ENCODE measurements at places on chromosomes 7 and 10.

DNA sequence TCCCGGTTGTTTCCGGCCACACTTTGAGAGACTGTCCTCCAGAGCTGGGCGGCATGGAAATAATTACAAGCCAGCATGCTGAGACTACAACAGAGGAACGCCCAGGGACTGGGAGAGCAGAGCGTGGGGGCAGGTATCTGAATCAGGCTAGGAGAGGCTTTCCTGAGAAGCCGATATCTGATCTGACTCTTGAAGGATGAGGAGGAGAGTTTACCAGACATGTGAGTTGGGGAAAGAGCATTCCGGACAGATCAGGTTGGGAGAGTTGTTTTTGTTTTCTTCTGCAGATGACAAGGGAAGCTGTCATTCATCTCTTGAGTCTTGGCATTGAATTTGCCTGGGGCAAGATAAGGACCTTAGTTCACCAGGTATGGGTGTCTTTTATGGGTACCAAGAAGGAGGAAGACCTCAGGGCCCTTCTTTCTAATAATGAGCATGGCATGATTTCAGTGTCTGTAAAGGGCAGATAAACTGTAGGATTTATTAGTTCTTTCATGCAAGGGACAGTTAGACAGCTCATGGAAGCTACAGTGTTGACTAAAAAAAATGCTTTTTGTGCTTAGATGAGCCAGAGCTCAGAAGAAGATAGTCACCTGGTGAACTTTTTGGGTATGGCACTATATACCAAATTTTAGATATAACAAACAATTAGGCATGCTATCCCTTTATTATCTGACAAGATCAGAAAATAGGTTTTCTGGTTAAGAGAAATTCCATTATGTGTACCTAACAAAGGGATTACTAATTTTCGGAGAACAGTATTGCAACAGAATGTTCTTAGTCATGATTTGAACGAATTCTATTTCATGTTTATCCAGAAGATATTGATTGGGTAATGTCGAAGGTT lies 36.2 kb downstream of the WBP1L start:
- peak; percentile 48 for DNase-seq

GRCh38 chr10:124168581-124168980 lies 75.2 kb upstream of the CHST15 start:
- no peak for DNase-seq

GRCh38 chr10:131757285-131758058 lies 143.3 kb upstream of the PPP2R2D start:
- DNase-seq: no peak

DNA sequence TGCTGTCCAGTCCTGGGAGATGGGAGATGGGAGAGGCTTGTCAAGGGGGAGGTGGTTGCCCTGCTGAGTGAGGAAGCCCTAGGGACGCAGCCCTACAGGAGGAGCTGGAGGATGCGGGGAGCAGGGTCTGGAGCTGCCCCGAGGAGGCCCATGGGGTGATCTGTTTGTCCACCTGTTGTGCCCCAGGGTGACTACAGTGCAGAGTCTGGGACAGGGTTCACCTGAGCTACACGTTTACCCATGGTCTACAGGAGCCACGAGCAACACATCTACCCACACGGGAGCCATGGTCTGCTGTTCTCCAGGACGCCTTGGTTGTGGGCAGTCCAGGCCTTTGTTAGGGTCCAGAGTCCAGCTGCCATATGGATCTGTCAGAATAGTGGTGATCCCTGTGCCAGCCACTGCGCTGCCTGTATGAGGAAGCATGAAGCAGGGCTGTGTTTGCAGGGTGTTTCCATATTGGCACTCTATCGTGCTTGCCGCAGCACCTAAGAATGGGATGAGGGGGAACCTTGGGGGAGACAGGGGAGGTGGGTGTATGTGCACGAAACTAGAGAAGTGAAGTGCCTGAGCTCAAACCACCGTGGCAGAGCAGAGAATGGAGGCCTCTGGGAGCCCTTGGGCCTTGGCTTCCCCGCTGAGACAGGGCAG lies 23.7 kb downstream of the ZNF775 start:
- DNase-seq: no peak

GRCh38 chr10:92080244-92080643 lies 156.7 kb downstream of the BTAF1 start:
- no peak for DNase-seq

DNA sequence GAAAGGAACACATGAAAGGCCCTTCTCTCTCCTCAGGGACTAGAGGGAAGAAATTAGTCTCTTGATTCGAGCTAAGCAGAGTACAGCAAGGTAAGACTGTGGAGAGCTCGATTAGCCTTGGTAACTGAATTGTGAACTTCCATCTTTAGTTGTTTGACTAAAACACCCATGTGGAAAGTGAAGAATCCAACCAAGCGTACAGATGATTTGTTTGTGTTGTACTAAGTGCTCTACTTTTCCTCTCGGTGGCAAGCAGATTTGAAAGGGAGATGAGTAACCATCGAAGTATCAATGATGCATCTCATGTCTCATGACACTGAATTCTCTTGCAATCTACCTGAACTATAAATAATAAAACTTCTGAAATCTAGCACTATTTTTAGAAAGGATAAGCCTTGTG lies 80.7 kb downstream of the FZD1 start:
- no peak for DNase-seq

GRCh38 chr7:68800316-68800715 lies 798.0 kb upstream of the AUTS2 start:
- DNase-seq: no peak

- no peak for DNase-seq
Measured at GRCh38 chr10:34116220-34116641, 698.9 kb downstream of the PARD3 start.

DNA sequence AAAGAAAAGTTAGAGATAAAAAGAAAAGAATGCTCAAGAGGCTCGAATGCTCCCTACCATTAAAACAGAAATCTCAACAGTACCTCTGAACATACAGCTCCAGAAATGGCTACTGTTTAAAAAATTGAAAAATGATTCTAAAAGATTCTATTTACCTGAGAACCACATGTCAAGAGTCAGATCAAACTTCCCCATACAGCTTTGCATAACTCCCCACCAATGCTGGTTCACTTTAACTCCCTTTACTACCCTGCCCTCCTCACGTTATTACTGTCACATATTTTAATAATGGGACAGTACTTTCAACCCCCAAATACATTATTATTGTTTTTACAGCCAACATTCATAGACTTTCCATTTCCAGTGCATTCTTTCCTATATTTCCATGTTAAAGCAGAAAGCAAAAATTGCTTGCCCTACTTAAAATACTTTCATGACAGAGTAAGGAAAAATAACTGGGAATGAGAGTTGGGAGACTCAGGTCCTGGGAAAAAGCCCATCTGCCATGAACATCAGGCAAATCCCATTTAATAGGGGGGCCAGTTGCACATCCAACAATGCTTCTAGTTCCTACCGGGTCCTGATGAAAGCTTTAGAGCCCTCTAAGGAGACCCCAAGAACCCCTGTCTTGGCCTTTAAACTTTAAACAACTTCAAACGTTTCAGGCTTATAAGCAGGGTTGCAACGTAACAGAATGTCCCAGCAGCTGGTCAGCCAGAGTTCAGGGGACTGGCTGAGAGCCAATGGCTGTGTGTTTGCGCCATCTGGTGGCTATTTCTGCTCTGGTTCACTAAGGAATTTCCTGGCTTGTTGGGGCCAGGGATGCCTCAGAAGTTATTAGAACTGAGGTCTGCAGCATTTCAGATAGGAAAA lies 247.4 kb downstream of the ELMO1 start:
- DNase-seq: peak; percentile 72

- DNase-seq: no peak
Measured at GRCh38 chr7:138127996-138128395, 51.7 kb downstream of the AKR1D1 start.

- no peak for DNase-seq
Measured at GRCh38 chr7:117176206-117176605, 146.7 kb downstream of the WNT2 start.

DNA sequence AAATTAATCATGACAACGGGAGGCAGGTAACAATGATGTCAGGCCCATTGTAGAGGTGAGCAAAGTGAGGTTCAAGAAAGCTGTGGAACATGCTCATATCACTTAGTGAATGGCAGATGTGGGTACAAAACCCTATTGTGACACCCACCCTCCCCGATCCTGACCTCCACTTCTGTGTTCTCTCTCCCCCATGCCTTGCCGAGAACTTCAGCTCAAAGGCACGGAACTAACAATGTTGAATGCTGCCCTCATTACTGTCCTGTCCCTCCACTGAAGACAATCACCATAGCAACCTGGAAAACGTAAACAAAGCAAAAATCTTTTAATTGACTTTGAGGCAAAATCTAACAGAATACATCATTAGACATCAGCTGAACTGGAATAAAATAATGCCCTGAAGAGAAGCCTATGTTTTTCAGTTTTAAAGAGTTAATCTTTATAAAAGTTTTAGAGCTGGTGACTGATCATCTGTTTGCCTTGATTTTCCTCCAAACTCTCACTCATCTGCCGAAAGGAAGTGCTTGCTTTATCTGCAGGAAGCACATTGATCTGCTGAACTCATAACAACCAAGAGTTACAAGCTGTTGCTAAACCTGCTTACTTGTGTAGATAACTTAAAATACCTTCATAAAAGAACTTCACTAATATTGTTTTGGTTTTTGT lies 133.6 kb downstream of the CUBN start:
- DNase-seq: peak; percentile 65

DNA sequence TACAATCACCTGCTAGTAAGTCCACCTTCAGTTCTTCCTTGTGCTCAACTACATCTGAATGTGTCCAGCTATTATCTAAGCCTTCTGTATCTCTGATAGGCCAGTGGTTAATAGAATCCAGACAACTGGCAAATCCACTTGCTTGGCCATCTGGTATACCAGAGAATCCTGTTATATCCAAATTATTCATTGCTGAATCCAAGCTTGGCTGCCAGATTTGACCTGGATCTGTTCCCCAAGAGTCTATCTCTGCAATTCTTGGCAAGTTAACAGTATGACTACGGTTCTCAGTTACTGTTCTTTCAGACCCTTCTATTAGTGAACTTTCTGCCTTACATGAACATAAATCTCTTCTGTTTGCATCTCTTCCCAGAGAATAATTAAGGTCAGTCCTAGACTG lies 154.6 kb upstream of the TARP start:
- peak; percentile 81 for DNase-seq
